Activated CD8-positive, alpha-beta memory T cell treated with anti-CD3 and anti-CD28 coated beads, Interleukin-2, amount 10 ng/mL, durations not matched to agents 7 days and 5 days (primary cell): ENCODE measurements at places on chromosomes 2 and 18. TPM values are rescaled to one million over a fixed set of nuclear protein-coding genes. Genes with fewer than 3 reads are reported as not detected.
A peak's percentile ranks its signal among the peaks of the same experiment; 100 is the strongest.

ATP6V1C2 gene
- not detected for total RNA-seq

SLC4A5 gene
- 0.42 TPM for total RNA-seq

ZNF385B gene
- total RNA-seq, result not detected

ALKAL2 gene
- not detected for total RNA-seq

DNA sequence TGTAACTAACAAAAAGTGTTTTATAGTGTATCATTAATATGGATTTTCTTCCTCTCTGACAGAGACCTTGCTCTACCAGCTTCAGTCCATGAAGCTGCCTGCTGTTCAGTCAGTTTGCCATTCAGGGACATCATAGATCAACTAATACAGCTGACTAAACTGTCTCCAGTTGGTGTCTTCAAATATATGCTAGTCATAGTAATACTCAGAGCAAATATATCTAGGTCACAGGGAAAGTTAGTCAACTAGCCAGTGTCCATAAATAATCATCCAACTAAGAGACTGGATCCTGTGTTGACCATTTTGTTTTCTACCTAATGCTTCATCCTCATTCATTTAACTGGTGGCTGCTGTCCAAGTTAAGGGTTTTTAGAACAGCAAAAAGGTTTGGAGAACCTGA is 38.2 kb upstream of the LRPPRC start:
- no peaks in the 10 kb centered on the region for H3K36me3 ChIP-seq
- peaks cover 18% of the 10 kb centered on the region for H3K27me3 ChIP-seq
- no peak overlapping the region for H3K27ac ChIP-seq
- DNase-seq, result no peak
- H3K4me1 ChIP-seq, result no peaks in the 10 kb centered on the region

DNA sequence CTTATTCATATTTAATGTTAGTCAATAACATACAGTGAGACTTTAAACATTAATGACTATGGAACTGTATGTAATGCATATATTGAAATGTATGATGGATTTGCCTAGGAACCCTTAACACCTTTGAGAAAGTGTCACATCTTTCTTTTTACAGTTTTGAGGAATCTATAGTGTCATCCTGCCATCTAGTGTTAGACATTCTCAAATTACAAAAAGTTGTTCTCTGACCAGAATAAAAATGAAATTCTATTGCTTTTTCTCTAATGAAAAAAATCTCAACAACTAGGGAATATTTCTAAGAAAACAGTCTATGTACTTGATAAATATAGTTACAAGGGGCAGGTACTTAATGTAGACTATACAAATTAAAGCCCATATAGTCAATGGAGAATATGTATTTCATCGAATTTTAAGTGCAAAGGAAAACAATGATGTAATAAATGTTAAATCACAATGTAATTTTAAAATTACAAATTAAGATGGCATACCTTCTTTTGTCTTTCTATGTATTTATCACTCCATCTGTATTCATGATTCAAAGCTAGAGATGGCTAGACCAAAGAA is 5.1 kb upstream of the CALCRL start:
- H3K27me3 ChIP-seq, result no peaks in the 10 kb centered on the region
- no peak overlapping the region for H3K4me3 ChIP-seq
- H3K27ac ChIP-seq, result no peak overlapping the region

GRCh38 chr2:44510246-44510645 is 148.5 kb downstream of the CAMKMT start:
- no peak overlapping the region for H3K4me3 ChIP-seq
- no peak for DNase-seq
- peaks cover 3% of the 10 kb centered on the region for H3K4me1 ChIP-seq
- H3K27ac ChIP-seq, result no peak overlapping the region
- peaks cover 7% of the 10 kb centered on the region for H3K36me3 ChIP-seq

- no peaks in the 10 kb centered on the region for H3K27me3 ChIP-seq
- no peak overlapping the region for H3K27ac ChIP-seq
- H3K4me1 ChIP-seq, result peaks cover 5% of the 10 kb centered on the region
- no peak for DNase-seq
- H3K4me3 ChIP-seq, result no peak overlapping the region
Observed at GRCh38 chr2:3466482-3466863, 52.9 kb downstream of the ADI1 start.

GRCh38 chr2:225600444-225600843 is 200.9 kb downstream of the NYAP2 start:
- H3K27ac ChIP-seq, result no peak overlapping the region
- no peaks in the 10 kb centered on the region for H3K27me3 ChIP-seq
- no peaks in the 10 kb centered on the region for H3K4me1 ChIP-seq
- no peaks in the 10 kb centered on the region for H3K36me3 ChIP-seq

DNA sequence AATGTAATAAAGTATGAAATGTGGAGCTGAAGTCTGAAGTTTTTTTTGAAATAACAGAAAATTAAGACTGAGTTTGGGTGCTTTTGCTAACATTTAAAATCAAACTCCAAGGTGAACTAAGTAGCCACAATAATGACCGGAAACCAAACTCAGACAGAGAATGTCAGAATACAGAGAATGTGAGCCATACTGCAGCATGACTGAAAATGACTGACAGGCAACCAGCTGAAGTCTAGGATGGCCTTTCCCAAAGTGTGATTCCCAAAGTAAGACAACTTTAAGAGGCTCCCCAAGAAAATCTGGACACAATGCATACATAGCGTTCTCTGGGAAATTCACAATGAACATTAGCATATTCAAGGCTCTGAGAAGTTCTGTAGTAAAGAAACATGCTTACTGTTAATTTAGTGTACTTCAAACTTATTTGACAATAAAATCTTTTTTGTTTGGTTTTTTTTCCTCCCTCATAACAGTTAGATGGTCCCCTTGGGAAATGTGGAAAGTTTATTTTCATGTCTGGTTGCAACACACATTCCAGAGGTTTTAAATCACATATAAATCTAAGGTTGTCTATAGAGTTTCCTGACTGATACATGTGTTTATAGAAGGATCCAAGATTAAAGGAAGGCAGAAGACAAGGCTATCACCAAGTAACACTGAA is 28.6 kb downstream of the PLA2R1 start:
- no peaks in the 10 kb centered on the region for H3K4me1 ChIP-seq
- H3K27ac ChIP-seq, result no peak overlapping the region
- no peak overlapping the region for H3K4me3 ChIP-seq
- no peak for DNase-seq

GRCh38 chr2:75500633-75501032 is 60.1 kb downstream of the EVA1A start:
- no peaks in the 10 kb centered on the region for H3K4me1 ChIP-seq
- DNase-seq, result no peak
- no peak overlapping the region for H3K27ac ChIP-seq
- H3K4me3 ChIP-seq, result no peak overlapping the region
- H3K36me3 ChIP-seq, result no peaks in the 10 kb centered on the region
- peaks cover 3% of the 10 kb centered on the region for H3K27me3 ChIP-seq

DNA sequence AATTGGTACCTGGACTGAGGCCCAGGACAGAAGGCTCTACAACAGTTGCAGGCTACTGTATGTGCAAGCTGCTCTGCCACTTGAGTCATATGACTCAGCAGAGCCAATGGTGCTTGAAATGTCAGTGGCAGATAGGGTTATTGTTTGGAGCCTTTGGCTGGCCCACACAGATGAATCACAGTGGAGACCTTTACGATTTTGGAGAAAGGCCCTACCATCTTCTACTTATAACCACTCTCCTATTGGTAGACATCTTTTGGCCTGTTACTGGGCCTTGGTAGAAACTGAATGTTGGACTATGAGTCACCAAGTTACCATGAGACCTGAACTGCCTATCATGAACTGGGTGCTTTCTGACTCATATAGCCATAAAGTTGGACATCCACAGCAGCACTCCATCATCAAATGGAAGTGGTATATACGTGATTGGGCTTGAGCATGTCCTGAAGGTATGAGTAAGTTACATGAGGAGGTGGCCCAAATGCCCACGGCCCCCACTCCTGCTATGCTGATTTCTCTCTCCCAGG is 88.9 kb upstream of the NRXN1 start:
- no peak for DNase-seq
- H3K27ac ChIP-seq, result no peak overlapping the region
- no peaks in the 10 kb centered on the region for H3K36me3 ChIP-seq
- no peaks in the 10 kb centered on the region for H3K27me3 ChIP-seq
- no peak overlapping the region for H3K4me3 ChIP-seq
- H3K4me1 ChIP-seq, result no peaks in the 10 kb centered on the region

- no peaks in the 10 kb centered on the region for H3K36me3 ChIP-seq
- no peak for DNase-seq
- no peaks in the 10 kb centered on the region for H3K4me1 ChIP-seq
Observed at GRCh38 chr18:8538935-8539334, 70.3 kb upstream of the RAB12 start.

DNA sequence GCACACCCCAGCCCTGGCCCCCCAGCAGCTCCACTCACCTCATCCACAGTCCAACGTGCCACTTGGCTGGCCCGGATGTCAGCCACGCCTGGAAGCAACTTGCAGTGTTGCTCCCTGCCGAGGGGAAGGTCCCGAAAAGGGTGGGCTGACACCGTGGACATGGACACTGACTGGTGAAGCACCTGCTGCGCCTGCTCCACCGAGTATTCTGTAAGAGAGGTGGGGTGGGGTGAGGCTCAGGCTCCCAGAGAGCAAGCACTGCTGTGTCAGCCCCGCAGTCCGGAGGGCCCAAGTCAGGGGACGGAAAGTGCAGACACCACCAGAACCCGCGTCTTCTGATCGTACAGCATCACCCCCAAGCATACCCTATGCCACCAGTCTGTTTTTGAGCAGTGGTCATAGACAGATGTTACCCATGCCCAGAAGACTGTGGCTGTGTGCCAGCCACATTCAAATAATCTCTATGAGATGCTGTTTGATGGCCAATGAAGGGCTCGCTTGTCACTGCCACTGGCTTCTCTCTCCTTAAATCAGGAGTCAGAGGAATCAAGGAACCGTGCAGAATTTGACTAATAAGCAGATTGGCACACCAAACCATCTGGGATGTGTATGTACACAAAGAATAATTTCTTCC is 74.2 kb upstream of the TMEM200C start:
- no peak for DNase-seq
- H3K27ac ChIP-seq, result no peak overlapping the region
- no peaks in the 10 kb centered on the region for H3K4me1 ChIP-seq
- no peak overlapping the region for H3K4me3 ChIP-seq

DNA sequence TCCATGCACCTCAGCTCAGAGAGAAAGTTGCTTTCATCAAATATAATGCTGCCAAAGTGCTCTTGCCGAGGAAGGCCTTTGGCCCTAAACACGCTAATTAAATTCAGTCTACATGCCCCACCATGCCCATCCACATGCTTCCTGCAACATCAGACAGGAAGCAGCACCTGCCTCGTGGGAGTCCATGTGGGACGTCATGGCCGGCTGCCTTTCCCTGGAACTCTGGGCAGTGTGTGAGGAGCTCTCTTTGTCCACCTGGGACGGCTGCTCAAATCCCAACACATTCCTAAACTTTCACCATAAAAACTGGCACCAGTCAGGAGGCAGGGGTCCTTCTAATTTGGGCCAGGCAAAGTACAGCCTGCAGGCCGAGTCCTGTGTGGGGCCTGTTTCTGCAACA is 23.1 kb downstream of the FAM178B start:
- H3K4me1 ChIP-seq, result peaks cover 71% of the 10 kb centered on the region
- peak overlapping the region; percentile 47 for H3K4me3 ChIP-seq
- peak overlapping the region; percentile 95 for H3K27ac ChIP-seq

DNA sequence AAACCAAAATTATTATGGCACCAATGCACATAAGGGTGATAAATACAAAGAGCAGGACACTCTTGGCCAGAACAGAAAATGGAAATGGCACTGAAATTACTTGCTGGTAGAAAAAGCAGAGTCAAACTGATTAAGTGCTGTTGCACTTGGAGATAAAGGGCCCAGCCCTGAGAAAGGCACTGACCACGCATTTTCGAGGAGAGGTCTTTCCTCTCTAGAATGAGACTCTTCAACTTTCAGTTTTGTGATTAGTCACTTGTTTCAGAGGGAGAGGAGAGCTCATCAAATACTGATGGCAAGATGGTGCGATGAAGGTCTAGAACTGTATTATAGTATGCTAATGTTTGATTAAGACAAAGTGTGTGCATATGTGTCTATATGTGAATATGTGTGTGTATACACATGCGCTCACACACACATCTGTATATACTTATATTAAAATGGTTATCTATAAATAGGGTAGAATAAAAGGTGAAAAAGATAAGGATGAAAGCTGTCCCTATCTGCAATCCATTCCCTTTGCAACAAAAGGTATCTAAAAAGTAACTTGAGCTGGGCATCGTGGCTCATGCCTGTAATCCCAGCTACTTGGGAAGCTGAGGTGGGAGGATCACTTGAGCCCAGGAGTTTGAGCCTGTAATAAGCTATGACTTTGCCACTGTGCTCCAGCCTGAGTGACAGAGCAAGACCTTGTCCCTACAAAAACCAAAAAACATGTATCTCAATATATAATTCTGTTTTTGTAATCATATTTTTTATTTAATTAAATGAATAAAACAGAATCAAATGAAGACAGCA is 48.8 kb upstream of the ZDBF2 start:
- H3K4me1 ChIP-seq, result peaks cover 9% of the 10 kb centered on the region
- no peak overlapping the region for H3K27ac ChIP-seq
- peaks cover 12% of the 10 kb centered on the region for H3K27me3 ChIP-seq

DNA sequence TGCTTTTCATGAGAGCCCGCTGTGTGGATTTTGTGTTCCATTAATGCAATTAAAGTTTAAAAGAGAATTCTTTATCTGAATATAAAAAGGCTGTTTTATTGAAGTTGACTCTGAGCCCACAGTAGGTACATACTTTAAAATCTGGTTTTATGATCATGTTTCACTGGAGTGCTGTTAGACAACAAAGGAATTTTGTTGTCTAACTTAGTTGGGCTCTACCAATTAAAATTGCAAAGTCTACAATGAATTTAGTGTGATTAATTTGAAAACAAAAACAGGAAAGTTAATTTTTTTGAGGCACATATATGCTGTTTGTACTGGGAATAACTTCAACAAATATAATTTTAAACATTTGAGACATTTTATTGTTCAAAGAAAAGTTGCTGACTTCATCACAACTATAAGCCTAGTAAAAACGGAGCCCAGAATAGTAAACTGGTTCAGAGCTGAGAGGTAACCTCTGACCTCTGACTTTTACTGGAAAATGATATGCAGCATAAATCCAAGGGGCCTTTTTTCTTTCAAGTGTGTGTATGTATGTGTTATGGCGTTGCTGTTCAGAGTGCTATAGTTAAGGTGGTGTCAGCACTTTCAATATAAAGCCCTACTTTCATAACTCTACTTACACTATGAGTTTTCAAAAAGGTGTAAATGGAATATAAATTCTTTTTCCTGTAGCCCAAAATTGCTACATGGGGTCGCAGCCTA is 30.2 kb downstream of the MEIS1 start:
- no peak overlapping the region for H3K4me3 ChIP-seq
- no peaks in the 10 kb centered on the region for H3K27me3 ChIP-seq
- no peak for DNase-seq
- no peaks in the 10 kb centered on the region for H3K36me3 ChIP-seq

- H3K27me3 ChIP-seq, result peaks cover 18% of the 10 kb centered on the region
- peaks cover 2% of the 10 kb centered on the region for H3K4me1 ChIP-seq
- no peak overlapping the region for H3K4me3 ChIP-seq
- no peaks in the 10 kb centered on the region for H3K36me3 ChIP-seq
Observed at GRCh38 chr18:12393998-12394397, 13.7 kb upstream of the PRELID3A start.

GRCh38 chr2:123737371-123737770 is 287.7 kb upstream of the CNTNAP5 start:
- no peak for DNase-seq
- H3K27me3 ChIP-seq, result no peaks in the 10 kb centered on the region
- H3K4me3 ChIP-seq, result no peak overlapping the region
- no peaks in the 10 kb centered on the region for H3K4me1 ChIP-seq
- no peak overlapping the region for H3K27ac ChIP-seq

- peaks cover 5% of the 10 kb centered on the region for H3K36me3 ChIP-seq
- peaks cover 26% of the 10 kb centered on the region for H3K27me3 ChIP-seq
- DNase-seq, result no peak
- H3K4me3 ChIP-seq, result no peak overlapping the region
Observed at GRCh38 chr2:115161081-115161770, 718.8 kb downstream of the DPP10 start.
